Hepatocyte (in vitro differentiated cells): ENCODE measurements at places on chromosomes 6 and 20. TPM values are rescaled to one million over a fixed set of nuclear protein-coding genes. Genes with fewer than 3 reads are reported as not detected.

GRCh38 chr6:94713446-94713845 is 863.9 kb upstream of the MANEA start:
- no peak overlapping the region for H3K4me3 ChIP-seq
- no peak for DNase-seq
- H3K4me1 ChIP-seq, result no peaks in the 10 kb centered on the region
- no peaks in the 10 kb centered on the region for H3K36me3 ChIP-seq
- H3K27me3 ChIP-seq, result no peaks in the 10 kb centered on the region

- H3K27ac ChIP-seq, result no peak overlapping the region
- H3K27me3 ChIP-seq, result no peaks in the 10 kb centered on the region
- H3K36me3 ChIP-seq, result no peaks in the 10 kb centered on the region
- DNase-seq, result peak; percentile 38
These were observed 10.7 kb upstream of the KCNK15 start for GRCh38 chr20:44734938-44735337.

DNA sequence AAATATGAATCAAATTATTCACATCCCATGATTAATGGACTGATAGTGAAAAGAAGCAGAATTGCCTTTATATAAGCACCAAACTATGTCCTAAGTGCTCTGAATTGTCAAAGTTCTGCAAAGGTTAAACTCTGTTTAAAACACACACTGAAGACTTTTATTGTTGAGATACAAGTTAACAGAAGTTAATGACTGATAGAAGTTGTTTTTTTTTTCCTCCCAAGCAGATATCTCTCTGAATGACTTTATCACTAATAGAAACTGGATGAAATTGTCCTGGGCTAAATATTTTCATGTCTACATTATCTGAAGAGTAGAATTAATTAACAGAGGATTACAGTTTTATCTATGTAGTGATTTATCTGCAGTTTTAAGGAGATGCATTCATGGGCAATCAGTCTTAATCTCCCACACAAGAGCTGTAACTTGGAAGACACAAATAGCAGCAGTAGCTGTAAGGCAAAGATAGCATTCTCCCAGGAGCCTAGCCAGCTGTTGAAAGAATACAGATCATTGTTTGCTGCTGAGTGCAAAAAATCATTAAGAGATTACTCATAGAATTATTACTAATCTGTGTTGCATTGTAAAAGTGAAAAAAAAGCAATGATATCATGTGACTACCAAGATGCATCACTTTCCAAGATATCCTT is 49.9 kb downstream of the BMP5 start:
- H3K4me3 ChIP-seq, result no peak overlapping the region
- DNase-seq, result peak; percentile 32
- peaks cover 46% of the 10 kb centered on the region for H3K4me1 ChIP-seq
- H3K27ac ChIP-seq, result peak overlapping the region; percentile 33

The TSBP1 gene
- not detected in 2 replicates for total RNA-seq
